CD8-positive, alpha-beta memory T cell (primary cell): ENCODE measurements at places on chromosomes 16 and 17.

GRCh38 chr17:49687878-49688491 is 10.1 kb upstream of the SPOP start:
- DNase-seq, result no peak

DNA sequence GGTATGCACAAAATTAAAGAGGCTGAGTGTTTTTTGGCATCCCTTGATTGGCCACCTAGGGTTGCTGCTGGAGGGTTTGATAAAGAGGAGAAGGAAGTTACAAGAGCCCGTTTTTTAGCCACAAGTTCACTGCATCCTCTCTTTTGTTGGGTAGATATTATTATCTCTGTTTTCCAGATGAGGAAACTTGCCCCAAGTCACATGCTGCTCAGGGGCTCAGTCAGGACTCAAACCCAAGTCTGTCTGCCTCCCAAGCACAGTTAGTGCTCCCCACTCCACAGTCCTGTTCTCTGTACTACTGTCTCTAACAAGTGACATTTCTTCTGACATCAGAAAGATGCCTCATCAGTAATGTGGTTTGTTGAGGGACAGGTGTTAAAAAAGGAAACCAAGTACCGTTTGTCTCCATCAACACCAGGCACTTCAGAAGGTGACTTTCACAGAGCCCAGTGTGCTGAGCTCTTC is 1.4 kb downstream of the NT5M start:
- peak; percentile 65 for DNase-seq

DNA sequence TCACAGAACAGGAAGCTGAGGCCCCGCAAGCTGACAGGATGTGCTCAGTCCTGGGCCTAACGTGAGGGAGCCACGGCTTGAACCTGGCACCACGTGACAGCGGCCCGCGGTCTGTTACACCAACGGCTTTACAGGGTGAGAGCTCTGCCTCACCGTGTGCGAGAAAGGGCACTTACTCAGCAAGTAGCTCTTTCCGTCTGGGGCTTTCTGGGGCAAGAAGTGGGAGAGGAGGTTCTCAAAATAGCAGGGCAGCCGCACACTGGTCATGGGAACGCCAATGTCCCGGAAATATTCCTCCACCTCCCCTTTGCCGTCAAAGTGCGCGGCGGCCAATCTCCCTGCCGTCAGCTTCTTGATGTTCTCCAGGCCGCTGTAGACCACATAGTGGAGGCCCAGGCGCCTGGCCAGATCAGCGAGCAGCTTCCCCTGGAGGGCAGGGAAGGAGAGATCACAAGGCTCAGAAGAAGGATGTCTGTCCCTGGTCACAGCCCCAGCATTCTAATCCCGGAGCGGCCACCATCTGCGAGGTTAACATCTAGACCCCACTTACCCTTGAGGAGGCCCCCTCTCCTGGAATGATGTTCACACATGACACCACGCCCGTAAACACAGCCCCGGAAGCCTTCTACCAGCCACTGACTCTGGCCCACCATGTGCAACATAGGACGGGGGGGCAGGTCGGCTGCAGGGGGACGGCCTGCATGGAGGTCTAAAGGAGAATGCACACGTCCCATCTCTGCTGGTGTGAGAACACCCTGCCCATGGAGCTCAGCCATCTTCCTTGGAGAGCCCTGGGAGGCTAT is 8.2 kb downstream of the NMRAL1 start:
- peak; percentile 77 for DNase-seq

DNA sequence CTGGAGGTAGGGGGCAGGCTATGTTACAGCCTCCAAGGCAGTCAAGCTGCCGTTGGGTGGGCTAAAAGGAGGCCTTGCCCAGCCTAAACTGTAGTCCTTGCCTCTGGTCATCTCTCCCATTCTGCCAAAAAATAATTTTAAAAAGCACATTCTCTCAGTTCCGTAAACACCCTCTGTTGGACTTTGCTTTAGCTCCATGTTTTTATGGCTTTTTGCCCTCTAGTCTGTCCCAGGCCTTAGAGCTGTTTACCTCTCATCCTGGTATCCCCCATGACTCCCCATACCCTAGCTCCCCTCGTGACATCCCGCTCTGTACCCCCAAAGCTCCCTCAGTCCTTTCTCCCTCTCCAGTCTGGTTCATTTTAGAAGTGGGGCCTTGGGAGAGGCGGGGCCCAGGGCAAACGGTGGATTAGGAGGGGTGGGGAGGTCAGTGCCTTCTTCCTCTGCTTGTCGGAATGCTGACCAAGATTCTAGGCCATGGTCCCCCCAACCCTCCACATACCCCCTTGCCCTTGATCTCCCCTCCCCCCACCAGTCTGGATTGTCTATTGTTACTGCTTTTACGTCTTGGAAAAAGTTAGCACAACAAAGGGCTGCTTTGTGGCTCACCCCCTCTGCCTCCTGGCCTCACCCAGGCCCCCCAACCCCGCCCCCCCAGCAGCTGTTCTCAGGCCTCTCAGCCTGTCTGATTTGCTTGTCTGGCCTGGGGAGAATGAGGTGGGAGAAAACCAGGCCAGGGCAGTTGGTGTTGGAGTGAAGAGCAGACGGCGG is 18.4 kb downstream of the GJD3 start:
- no peak for DNase-seq

GRCh38 chr17:50151937-50152547 is 1.6 kb upstream of the PPP1R9B start:
- peak; percentile 59 for DNase-seq

- DNase-seq, result no peak
Measured at GRCh38 chr17:40794466-40794865, 5.3 kb downstream of the KRT28 start.

DNA sequence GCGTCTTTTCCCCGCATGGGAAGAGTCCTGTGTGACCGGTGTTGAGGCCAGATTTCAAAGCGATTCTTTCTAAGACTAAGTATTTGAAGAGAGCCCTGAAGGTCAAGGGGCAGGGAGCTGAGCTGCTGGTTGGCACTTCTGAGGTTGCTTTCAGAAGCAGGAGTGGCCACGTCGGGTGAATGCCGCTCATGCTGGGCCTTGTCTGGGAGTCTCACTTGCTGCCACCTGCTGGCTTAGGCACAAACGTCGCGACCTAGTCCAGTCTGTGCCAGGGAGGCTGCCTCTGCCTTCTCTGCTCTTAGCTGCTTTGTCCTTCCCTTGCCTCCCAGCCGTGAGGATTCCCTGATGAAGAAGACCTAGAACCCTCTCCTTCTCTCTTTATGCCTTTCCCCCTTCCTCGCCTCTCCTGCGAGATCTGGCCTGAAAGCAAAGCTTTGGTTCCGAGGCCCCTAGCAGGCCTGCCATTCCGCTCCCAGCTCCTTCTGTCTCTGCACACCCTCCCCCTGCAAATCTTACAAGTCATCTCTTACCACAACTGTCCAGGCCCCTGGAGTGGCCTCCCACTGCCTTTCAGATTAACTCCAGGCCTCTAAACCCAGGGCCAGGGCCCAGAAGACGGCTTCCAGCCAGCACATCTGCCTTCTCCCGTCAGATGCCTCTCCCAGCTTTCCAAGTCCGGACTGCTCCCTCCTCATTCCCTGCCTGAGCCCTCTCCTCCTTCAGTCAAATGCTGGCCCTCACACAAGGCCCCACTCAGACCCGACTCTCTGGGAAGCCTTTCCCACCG is 11.4 kb downstream of the CTNS start:
- DNase-seq, result no peak

DNA sequence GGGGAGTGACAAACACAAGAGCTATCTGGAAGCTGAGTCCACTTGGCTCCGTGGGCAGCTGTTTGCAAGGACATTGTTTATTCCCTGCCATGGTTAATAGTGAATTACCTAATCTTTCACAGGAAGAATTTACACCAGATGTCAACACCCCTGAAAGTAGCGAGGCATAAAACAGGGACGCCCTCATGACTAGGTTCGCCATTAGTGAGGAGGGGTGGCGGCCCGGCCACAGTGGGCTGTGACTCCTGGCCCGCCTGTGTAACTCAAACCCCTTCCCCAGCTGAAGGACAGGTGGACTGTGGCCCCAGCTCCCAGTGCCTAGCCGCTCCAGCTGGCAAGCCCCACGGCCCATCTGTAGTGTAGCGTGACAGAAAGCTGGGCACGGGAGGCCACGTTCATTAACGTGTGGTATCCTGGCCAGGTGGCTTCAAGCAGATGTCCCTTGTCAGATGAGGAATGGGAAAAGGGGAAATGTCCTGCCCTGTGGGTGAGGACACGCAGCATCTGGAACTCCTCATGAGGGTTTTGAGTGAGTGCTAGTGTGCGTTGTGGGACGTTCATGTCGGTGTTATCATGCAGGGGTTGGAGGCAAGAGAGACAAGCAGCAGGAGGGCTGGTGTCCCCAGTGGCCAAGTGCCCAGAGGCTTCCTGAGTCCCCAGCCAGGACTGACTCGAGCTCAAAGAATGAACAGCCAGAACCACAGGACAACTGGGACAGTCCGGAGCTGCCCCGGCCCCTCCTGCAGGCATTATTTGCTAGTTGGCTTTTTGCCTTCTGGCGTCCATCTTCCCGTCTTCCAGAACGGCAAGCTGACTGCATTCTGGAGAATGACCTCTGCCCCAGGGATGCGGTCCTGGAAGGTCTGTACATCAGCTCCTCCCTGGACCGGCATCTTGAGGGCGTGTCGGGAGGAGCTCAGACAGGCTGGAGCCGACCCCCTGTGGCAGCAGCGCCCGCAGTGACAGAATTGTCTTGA is 19.2 kb downstream of the KDM8 start:
- DNase-seq, result no peak

DNA sequence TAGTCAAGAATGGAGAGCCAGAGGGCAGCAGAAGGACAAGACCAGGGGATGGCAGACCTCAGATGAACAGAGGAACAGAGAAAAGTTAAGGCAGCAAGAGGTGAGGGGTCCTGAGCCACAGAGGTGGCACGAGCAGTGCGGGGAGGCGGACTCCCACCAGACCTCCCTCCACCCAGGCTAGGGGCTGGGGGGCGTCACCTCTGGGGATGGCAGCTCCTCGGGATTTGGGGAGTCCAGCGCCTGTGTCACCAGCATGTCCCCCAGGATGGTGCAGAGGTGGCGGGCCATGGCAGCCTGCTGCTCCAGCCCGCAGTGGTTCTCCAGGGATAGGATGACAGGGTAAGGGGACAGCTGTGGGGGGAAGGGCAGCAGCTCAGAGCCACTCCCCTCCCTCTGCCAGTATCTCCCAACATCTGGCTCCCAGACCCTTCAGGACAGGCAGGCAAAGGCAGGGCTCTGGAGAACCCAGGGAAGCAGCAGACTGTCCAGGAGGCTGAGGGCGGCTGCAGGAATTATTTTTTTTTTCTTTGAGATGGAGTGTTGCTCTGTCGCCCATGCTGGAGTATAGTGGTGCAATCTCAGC is 15.8 kb downstream of the PLCD3 start:
- no peak for DNase-seq

DNA sequence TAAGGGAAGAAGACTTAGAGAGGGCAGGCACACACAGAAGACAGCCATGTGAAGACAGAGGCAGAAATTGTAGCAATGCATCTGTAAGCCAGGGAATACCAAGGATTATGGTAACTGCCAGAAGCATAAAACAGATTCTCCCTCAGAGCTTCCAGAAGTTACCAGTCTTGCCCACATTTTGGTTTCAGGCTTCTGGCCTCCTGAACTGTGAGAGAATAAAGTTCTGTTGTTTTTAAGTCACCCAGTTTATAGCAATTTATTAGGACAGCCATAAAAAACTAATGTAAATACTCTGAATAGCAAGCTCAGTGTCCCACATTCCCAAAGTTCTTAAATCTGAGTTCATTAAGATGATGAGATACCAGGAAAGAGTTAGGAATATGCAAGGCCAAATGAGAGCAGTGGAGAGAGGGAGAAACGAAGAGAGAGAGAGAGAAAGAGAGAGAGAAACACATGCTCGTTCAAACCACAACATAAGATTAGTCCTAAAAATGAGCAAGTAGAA is 123.4 kb downstream of the HS3ST3A1 start:
- DNase-seq, result no peak

DNA sequence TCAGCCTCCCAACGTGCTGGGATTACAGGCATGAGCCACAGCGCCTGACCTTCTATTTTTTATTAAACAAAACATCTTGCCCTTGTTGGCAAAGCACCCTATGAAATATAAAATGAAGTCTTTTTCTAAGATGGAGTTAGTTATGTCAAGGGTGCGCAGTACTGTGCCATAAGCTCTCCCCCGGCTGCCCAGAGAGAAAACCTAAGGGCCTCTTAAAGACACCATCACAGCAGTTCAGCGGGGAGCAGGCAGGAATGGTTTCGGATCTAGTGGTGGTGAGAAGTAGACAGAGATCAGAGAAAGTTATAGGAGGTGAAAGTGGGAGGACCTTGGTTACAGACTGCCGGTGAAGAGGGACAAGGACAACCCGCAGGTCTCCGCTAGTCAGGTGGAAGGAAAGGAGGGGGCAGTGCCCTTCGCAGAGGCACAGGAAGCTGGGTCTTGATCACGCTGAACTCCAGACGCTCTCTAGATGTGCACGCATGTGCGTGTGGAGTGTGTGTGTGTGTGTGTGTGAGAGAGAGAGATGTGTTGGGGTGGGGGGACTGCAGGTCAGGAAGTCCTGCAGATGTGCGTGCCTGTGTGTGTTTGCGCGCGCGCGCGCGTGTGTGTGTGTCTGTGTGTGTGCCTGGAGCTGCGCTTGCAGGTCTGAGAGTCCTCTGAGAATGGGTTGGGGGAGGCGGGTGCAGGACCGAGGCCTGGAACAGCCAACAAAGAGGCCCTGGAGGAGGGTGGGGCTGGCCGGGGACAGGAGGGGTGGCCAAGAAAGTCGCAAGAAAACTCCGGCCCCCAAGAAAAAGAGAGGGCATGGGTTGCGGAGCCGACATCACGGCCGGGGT is 748 bp upstream of the CMTM3 start:
- peak; percentile 58 for DNase-seq
